Motor neuron (in vitro differentiated cells): ENCODE measurements at places on chromosomes 7 and 10.

DNA sequence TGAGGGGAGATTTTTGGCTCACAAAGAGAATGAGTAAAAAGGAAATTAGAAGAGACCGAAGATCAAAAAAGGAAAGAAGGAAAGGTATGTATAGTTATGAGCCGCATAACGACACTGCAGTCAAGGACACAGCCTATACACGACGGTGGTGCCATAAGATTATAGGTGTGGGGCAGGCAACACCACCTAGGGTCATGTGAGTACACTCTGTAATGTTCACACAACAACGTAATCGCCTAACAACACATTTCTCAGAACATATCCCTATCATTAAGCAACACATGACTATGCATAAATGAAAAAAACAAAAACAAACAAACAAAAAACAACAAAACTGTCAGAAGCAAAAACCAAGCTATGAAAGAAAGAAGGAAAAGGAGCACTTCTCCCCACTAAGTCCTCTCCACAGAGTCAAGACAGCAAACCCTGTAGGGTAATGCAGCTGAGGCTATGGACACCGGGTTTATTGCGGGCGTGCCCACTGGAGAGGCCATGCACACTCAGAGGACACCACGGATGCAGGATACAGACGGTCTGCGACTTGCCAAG, 45.1 kb downstream of the PIP4K2A start:
- peak; percentile 38 for ATAC-seq

DNA sequence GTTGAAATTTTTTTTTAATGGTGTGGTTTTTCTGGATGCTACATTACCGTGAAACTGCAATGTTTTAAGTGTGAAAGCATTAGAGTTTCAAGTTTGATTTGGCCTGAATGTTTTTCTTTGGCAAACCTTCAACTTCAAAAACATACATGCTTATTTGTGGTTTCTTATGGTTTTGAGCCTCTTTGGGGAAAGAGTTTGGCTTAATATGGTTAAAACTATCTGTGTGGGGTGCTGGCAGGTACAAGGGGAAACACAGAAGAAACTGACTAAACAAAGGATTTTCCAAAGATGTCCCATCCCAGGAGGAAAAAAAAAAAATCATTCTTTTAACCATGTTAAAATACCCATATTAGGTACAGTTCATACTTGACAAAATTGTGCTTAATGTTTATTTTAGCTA, 121.1 kb downstream of the HGF start:
- ATAC-seq = no peak

- ATAC-seq = no peak
Observed at GRCh38 chr10:133462512-133463305, 9.0 kb downstream of the SCART1 start.

DNA sequence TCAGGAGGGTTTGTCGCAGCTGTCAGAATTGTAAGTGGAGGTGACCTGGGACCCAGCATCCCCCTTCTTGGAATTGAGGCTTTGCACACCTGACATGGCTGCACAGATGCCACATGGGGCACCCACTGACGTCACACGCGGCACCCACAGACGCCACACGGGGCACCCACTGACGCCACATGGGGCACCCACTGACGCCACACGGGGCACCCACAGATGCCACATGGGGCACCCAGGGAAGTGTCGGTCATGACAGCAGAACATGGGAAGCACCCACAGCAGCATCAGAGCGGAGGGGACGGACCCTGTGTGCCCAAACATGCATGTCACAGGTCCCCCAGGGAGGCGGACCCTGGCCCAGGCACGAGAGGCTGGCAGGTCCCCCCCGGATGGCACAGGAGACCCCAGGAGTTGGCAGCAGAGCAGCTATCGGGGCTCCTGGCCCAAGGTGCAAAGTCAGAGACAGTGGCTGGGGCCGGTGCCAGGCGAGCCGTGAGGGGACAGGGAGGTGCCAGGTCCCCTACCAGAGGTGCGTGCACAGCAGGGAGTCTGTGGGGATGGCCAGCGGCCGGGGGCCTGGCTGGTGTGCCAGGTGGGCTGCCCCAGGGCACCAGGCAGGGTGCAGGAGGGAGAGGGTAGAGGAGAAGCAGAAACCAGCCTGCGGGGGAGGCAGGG, 21.1 kb downstream of the KNDC1 start:
- no peak for ATAC-seq

DNA sequence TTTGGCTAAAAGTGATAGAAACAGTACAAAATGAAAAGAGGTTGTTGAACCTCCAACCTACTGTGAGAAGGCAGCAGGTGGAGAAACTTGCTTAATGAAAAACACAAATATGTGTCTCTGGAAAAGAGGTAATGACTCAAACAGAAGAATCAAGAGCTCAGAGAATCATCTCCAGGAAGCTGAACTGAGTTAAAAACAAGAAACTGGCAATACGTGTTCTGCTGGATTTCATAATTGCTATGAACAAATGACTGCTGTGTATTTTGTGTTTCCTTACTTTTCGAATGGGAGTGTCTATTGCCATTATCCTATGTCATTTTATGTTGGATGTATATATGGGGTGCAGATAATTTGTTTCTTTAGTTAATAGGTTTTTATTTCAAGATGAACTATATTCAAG, 401.1 kb downstream of the DGKB start:
- ATAC-seq = no peak

DNA sequence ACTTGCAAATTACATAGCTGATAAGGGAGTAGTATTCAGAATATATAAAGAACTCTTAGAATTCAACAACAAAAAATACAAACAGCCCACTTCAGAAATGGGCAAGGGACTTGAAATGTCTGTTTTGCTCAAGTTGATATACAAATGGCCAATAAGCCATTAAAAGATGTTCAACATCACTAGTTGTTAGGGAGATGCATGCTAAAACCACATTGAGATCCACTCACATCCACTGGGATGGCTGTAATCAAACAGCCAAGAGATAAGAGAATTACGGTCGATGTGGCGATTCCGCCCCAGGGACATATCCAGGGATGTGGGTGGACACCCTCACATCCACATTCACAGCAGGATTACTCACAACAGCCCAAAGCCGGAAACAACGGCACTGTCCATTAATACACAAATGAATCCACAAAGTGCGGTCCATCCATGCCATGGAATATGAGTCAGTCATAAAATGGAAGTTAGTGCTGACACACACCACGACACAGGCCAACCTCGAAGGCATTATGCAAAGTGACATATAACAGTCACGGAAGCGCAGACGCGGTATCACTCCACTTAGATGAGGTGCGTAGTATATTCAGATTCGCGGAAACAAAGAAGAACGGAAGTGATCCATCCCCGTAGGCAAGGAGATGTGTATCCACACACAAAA, 227.8 kb downstream of the DNAJB6 start:
- no peak for ATAC-seq

GRCh38 chr7:73988197-73988596, 39.8 kb upstream of the ELN start:
- no peak for ATAC-seq

- no peak for ATAC-seq
Observed at GRCh38 chr10:123496996-123497660, 169.0 kb upstream of the GPR26 start.

GRCh38 chr10:4851846-4852245, 25.8 kb downstream of the AKR1E2 start:
- ATAC-seq = no peak

- ATAC-seq = no peak
Observed at GRCh38 chr7:25664593-25664992, 436.3 kb upstream of the NPVF start.

DNA sequence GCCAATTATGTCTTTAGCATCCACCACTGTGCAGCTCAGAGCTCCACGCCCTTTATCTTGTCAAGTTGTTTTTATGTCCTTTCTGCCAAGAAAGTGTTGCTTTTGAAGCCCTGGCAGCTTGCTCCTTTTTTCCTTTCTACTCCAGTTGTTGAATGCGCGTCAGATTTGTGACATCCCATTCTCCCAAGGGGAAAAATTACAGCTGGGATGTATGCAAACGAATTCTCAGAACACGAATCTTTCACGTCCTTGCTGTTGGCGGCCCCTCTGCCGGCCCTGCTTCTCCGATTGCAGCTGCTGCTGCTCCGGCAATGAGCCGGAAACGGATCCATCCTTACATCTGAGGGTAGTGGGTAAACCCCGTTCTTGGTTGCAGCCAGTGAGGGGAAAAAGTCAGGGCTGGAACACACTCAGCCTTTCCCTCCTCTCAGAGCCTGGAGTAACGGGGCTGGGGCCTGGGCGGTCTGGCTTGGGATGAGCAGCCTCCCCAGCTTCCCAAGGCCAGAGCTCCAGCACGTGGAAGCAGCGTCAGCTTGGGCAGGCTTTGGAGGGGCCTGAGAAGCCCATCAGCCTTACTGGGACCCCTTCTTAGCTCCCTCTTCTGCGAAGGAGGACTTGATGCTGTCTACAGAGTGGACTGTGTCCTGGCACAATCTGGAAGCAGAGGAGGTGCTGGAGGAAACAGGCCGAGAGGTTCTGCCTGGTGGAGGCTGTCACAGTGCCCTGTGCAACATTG, 79.0 kb upstream of the CHST15 start:
- no peak for ATAC-seq

- peak; percentile 60 for ATAC-seq
Observed at GRCh38 chr7:726854-727103, 280 bp downstream of the DNAAF5 start.

- no peak for ATAC-seq
Observed at GRCh38 chr7:103637726-103638125, 191.7 kb upstream of the SLC26A5 start.

- ATAC-seq = peak; percentile 31
Observed at GRCh38 chr7:47535035-47535703, 46.7 kb downstream of the TNS3 start.

- ATAC-seq = peak; percentile 70
Observed at GRCh38 chr10:36725581-36726520, 399.5 kb upstream of the ANKRD30A start.

- peak; percentile 66 for ATAC-seq
Observed at GRCh38 chr10:129932751-129933433, 31.2 kb downstream of the EBF3 start.

GRCh38 chr10:13633689-13634088, 46.9 kb downstream of the PRPF18 start:
- ATAC-seq = peak; percentile 64

DNA sequence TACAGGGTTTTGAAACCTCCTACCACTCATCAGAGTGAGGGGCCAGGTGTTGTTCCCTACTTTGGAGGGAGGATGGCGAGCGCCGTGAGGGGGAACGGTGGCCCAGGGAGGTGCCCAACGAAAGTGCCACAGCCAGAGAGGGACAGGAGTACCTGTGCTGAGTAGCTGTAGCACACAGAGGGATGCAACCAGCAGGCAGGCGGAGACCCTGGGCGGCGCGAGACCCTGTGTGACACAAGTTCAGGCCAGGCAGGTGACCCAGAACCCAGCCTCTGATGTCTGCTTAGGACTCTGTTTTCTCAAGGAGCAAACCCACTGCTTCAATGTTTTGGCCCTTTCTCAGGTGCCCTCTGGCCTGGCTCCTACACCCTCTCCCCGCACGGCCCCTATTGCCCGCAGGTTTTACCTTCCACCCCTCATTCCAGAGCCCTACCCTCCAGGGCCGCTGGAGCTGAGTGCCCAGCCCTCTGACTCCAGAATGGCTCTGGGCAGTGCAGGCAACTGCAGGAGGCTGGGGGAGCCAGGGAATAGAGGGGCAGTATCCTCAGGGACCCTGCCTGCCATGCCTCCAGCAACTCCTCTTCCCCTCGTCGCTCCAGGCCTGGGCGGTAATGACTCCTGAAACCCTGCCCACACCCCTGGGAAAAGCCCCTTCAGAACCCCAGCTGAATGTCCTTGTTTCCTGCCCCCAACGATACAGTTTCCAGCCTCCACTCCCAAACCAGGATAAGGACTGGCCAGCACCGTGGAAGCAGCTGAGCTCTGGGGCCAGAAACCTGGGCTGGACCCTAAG, 164.1 kb upstream of the RHEB start:
- no peak for ATAC-seq

GRCh38 chr7:139687211-139687954, 90.4 kb downstream of the HIPK2 start:
- ATAC-seq = no peak

- no peak for ATAC-seq
Observed at GRCh38 chr7:69277366-69277765, 320.9 kb upstream of the AUTS2 start.

DNA sequence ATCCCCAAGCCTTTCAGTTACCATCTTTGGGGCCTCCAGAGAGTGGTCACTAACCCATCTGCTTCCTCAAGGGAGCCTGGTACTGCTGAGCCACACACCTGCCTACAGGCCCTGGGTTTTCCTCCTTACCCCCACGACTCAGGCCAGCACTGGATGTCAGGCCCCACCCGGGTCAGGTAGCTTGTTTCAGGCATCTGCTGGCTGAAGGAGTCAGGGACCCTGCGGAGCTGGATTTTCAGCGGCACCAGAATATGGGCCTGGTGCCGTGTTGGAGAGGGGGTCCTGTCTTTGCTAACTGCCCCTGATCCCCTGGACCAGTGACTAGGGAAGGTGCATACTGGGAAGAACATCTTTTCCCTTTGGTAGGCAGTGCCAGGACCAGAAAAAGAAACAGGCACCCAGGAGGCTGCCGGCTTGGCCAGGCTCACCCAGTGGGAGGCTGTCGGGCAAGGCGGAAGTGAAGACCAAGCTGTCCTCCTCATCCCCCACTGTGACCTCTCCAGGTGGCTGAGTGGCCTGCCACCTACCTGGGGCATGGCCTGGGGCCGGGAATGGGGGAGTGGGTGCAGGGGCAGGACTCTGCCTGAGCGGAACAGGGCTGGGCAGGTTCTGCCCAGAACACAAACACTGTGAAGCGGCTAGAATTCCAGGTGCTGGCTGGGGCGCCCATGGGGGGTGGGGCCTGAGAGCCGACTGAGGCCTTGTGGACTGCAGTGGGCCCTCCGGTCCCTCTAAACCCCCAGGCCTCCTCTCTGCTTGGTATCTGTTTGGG, 12.4 kb upstream of the SAMD8 start:
- no peak for ATAC-seq

- ATAC-seq = no peak
Observed at GRCh38 chr7:155464948-155465739, 7.2 kb downstream of the EN2 start.

GRCh38 chr7:138434597-138435019, 25.5 kb upstream of the TRIM24 start:
- peak; percentile 70 for ATAC-seq

DNA sequence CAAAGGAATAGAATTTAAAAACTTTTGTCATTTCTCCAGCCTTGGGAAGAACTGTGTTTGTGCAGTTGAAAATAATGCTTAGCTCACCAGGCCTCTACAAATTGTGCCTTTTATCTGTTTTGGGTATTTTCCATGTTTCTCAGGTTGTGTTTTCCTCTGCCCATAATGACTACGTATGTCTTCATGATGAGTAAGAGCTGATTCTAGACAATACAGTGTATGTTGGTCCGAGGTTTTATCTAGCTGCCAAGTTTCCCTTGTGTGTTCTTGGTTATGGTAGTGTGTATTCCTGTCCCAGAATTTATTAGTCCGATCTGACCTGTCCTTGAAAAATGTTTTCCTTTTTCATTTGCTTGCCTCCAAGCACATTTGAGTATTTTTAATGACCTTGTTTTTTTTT, 83.7 kb upstream of the GLCCI1 start:
- ATAC-seq = no peak

DNA sequence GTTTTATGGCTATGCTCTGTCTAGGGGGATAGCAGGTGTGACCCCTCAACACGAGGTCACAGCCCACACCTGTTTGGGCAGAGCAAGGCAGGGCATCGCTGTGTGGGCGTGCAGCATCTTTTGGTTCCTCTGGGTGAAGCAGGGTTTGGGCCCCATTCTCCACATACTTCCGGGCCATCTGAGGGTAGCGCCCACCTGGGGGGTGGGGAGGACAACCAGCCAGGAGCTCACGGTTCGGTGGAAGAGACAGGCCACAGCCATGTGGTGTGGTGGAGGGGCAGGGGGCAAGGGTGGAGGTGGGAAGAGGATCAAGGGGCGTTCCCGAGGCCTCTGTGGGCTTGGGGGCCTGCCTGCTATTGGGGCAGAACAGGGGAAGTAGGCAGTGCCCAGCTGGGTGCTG, 2.4 kb downstream of the SH2B2 start:
- no peak for ATAC-seq
